Epithelial cell of esophagus (primary cell): ENCODE measurements at places on chromosomes 13 and 19.

DNA sequence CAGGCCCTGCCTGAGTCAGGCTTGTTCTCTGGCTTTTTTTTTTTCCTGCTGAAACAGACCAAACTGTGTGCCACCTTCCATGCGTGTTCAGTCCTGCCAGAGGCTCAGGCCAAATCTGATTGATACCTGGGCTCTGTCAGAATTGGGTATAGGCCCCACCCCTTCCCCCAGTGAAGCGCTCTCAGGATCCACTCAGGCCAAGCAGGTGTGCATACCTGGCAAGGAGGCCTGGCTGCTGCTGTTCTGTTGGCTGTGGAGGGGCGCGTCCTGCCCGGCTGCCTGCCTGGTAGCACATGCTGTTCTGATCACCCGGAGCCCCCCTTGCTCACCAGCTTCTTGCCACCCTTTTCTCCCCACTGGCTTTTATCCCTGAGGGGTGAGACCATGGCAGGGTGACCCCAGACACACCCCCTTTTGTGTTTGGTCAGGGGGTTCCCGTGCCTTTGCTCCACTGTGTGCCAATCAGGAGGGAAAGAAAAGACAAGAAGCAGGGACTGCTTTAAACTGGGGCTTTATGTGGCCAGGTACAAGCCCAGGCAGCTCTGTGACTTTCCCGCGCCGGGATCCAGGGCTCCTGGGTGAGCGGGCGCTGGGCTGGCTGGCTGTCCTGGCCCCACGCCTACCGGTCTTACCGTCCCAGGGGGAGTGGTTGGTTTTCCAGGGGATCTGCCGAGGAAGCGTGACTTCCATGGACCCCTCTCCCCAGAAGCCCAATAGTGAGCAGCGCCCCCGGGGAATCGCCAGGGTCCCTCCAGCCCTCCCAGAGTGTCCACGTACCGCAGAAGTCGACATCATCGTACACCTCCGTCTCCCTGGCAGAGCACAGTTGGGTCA lies 12.7 kb downstream of the PRAM1 start:
- peak; percentile 90 for DNase-seq

GRCh38 chr19:41941410-41942202 lies 13.4 kb upstream of the ERFL start:
- DNase-seq, result no peak

- DNase-seq, result no peak
Measured at GRCh38 chr19:18771328-18772242, 19.5 kb downstream of the COMP start.

- no peak for DNase-seq
Measured at GRCh38 chr13:23547000-23547590, 23.1 kb upstream of the TNFRSF19 start.

DNA sequence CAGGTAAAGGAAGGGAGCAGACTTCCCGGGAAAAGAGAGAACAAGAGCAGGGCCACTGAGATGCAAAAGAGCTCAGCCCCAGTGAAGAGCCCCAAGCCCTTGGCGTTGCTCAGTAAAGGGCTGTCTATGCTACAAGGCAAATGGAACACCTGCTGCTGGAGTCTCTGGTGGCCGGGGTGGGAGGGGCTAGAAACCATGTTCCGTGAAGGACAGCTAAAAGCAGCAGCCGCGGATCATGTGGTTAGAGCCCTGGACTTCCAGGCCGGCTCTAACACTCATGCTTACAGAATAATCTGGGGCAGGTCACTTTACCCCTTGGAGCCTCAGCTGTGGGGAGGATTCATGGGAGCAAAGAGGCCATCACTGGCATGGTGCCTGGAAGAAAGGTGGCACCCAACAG lies 17.8 kb downstream of the POU2F2 start:
- no peak for DNase-seq
